ENCODE measurements at places on chromosomes 4 and X.

- no peak for DNase-seq
These were observed 78.8 kb upstream of the PACRGL start for GRCh38 chr4:20621476-20621875.

DNA sequence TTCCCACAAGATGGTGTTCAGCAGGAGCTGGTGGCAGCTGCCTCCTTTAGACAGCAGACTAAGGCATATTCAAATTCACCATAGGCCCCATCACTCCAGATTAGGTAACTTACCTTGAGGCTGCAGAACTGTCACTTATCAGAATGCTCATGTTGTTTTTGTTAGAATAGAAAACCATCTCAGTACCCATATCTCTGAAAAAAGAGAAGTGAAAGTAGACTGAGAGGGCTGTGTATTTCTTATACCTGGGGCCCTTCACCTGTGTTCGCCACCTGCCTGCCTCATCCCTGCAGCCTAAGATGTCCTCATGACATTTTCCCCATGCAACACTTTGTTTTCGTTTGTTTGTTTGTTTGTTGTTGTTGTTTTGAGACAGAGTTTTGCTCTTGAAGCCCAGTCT, 32.9 kb upstream of the SPRY1 start:
- DNase-seq: no peak

DNA sequence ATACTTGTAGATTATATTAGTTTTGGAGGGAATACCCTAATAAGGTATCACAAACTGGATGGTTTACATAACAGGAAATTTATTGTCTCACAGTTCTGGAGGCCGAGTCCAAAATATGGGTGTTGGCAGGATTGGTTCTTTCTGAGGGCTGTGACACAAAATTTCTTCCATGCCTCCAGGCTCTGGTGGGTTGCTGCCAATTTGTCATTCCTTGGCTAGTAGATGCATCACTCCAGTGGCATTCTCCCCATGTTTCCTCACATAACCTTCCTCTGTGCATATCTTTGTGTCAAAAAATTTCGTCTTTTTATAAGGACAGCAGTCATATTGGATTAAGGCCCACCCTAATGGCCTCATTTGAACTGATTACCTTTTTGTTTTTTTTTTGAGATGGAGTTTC, 49.3 kb downstream of the APELA start:
- no peak for DNase-seq

DNA sequence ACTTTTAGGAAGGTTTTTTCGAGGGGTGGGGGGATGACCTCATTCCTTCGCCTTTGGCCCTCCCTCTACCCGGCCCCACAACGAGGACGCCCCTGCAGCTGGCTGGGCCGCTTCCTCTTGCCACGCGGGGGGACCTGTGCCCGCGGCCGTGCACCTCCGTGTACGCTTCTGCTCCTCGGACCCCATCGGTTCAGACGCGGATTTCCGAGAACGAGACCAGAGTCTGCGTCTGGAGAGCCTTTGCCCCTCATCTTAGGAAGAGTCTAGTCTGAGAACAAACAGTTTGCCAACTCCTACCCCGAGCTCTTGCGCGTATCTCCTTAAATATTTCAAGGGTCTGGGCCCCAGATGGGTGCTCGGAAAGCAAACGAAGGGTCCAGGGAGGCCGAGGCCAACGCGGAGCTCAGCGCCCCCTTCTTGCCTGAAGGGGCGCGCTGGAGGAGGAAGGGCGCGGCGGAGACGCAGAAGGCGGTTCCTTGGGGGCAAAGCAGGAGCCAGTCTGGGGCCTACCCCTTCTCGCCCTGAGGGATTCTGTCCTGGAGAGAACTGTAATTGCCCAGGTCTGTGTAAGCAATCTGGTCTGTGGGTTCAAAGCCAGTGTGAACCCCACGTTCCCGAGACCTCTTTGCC, 3.9 kb upstream of the SFRP2 start:
- no peak for DNase-seq

DNA sequence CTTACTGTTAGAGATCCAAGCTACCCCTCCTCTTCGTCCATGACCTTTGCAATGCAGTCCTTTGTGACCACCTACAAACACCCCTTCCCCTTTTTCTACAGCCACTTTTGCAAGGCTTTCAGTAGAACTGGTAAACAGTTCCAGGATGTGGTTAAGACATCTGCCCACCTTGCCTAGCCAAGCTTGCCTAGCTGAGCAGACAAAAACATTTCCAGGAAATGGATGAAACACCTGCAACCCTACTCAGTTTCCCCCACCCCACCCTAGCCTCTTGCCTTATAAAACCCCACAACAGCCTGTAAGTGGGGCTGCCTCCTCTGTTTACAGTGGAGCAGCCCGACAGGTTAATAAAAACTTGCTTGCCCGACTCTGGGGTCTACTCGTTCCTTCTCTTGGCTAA, 133.8 kb downstream of the ZC4H2 start:
- no peak for DNase-seq

DNA sequence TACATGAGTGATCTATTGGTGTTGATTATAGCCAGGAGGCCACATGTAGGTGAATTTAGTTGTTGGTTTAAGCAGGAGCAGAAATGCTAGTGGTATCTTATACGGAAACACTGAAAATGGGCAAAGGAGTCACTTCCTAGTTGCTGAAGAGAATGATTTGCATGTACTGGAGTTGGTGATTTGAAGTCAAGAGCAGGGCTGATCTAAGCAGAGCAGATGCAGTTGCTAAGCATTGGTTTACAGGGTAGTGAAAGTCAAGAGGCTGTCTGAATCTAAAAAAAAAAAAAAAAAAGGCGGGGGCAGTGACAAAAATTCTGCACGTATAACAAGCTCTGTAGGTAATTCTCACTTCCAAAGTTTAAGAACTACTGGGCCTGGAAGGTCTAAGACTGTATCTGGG, 90.4 kb upstream of the HPRT1 start:
- no peak for DNase-seq

DNA sequence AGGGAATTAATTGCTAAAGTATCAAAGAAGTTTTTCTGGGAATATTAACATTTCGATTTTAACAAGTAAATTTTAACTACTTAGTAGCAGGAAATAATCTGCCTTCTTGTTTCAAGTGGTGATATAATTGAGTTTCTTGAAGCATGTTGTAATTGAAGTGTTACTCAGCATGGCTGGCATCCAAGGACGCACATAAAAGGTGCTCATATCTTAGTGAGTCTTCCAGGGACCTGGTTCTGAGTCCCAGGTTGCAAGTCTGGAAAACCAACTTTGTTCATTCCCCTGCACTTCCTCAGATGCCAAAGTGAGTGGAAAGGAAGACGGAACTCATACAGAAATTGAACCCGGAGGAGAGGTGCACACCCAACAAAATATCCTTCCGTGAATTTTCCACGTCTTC, 399.6 kb downstream of the NLGN4X start:
- no peak for DNase-seq

DNA sequence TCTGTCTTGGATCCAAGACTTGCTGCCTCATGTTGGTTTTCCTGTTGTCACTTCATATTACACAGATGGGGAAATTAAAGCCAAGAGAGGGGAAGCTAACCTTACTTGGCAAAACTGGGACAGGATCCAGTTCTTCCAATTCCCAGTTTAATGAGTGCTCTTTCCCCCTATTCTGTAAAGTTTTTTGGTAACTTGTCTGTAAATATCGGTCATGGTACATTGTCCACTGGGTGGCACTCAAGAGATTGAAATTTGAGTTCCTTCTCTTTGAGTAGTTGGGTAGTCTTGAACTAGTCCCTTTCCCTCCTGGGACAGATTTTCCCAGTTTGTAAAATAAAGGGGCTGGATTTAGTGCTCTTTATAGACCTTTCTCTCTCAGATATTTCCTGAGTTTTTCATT, 12.4 kb upstream of the EOLA2 start:
- DNase-seq: no peak

DNA sequence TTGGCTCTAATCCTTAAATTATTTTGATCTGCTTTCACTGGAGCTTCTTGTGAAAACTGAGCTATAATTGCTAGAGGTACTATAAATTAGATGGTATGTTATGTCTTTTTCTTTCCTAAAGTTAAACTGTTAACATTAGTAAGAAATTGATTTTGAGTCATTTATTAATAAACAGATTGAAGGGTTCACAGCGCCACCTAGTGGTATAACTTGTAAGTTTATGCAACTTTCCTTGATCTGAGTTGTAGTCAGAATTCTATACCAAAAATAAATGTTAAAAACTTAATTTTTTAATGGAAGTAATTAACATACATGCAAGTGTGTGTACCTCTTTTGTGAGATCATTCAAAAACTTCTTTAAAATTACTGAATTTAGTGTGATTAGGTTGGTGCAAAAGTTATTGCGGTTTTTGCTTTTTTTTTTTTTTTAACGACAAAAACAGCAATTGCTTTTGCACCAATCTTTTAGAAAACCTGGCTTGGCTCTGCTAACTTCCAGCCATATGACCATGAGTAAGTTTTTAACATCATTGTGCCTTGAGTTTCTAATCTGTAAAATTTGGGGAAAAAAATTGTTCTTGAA, 151.5 kb downstream of the CENPC start:
- no peak for DNase-seq

DNA sequence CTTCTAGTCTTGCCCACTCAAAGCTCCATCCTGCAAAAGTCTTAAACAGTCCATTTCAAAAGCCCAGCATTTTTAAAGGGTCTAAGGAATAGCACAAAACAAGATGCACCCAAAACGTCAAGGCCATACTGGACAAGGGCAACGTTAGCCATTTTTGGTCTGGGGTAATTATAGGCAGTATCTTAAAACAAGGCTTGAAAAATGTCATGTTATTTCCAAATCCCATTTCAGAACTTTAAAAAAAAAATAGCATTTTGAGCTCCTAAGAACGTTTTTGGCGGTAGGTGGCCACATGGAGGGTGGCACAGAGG, 584 bp upstream of the TMEM165 start:
- no peak for DNase-seq

GRCh38 chr4:3201718-3202702, 46.9 kb upstream of the MSANTD1 start:
- no peak for DNase-seq

DNA sequence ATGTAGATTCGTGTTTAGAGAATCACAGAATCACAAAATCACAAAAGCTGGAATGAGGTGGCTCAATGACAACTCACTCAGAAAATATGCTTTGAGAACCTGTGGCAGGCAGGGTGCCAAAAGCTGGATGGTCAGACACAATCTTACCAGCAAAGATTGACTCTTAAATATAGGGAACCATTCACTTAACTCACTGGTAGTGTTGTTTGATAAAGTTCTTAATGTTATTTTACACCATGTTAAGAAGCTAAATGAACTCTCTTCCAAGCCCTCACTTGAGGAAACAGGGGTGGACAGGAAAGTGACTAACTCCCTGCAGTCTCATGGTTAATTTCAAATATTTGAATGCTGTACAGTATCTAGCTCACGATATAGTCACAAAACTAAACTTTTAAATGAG, 5.7 kb upstream of the SCOC start:
- DNase-seq: no peak

GRCh38 chr4:12595986-12596385, 888.2 kb downstream of the RAB28 start:
- no peak for DNase-seq

- DNase-seq: peak; percentile 66
These were observed 63.8 kb upstream of the STS start for GRCh38 chrX:7083468-7084396.

DNA sequence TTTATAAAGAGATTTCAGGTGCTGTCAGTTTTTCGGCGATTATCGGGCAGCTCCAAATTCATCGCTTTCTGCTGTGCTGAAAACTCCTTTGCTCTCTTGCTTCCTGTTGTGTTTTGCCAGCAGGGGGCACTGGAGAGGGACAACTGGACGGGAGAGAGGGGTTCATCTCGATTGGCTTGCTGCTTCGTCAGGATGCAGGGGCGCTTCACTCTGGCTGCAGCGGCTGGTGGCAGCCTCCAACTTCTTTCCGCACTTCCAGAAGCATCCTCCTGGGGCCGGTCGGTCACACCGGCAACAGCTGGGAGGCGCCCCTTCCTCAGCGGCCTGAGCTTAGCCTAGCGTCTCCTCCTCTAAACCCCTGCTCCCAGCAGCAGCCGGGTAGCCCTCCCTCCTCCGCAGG, 29.5 kb downstream of the MSL3 start:
- DNase-seq: peak; percentile 67

GRCh38 chr4:80231180-80231579, 33.9 kb downstream of the PRDM8 start:
- DNase-seq: no peak

DNA sequence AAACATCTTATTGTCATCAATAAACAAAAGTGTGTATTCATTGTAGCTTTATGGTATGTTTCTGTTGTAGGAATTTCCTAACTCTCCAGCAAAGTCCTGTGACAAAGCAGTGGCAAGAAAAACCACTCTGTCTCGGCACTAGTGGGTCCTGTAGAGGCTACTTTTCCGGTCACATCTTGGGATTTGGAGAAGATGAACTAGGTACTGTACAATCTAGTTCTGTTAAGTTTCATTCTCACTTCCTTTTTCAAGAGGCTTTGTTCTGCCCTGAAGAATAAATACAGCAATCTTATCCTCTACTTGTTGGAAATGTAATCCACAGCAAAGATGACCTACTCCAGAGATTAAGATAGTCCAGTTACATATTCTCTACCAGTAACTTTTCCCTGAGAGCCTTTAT, 69.3 kb downstream of the HHIP start:
- no peak for DNase-seq

GRCh38 chr4:8840816-8841455, 30.7 kb downstream of the HMX1 start:
- DNase-seq: peak; percentile 5

- DNase-seq: no peak
These were observed 337.3 kb downstream of the CENPC start for GRCh38 chr4:67207941-67208441.

GRCh38 chr4:30586850-30587249, 133.3 kb upstream of the PCDH7 start:
- no peak for DNase-seq

GRCh38 chr4:7333801-7334421, 100.8 kb downstream of the PSAPL1 start:
- no peak for DNase-seq

DNA sequence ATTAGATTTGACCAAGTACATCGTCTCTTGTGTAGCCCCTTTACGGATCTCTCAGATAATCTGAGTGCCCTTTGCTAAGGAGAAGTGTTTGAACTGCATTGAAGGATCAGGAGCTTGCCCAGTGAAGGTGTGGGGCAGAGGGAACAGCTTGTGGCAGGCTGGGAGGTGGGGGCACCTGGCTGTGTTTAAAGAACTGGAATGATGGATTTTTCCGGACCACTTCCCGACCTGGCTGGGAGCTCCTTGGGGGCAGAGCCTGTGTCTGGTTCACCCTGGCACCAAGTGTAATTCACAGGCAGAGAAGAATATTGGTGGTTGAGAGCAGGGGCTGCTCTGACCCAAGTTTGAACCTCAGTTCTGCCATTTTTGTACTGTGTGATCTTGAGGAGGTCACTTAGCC, 18.5 kb downstream of the TBC1D14 start:
- no peak for DNase-seq

GRCh38 chrX:124337916-124338315, 5.5 kb downstream of the TEX13D start:
- no peak for DNase-seq

- DNase-seq: no peak
These were observed 93.8 kb upstream of the HELT start for GRCh38 chr4:184924516-184924915.

DNA sequence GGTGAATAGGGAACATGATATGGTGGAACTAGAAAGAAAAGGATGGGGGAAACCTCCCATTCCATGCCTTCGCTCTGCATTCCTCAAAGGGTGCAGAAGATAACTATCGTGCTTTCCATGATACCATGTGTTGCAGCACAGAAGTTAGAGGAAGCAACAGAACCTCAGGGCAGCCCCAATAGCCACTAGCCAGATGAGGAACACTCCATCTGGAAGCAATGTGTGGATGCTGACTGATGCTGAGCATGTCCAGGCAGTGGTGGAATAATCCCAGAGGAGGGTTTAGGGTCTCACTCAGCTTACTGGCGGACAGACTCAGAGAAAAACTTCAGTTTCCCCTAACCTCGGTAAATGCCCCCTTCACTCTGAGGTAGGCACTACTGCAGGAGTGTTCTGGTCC, 7.5 kb downstream of the SMIM10 start:
- no peak for DNase-seq

Measured in femur (tissue), 1 donor.